ENCODE measurements at places on chromosomes 4 and X.
A peak's percentile ranks its signal among the peaks of the same experiment; 100 is the strongest.

- peak; percentile 23 for DNase-seq
These were observed 1.7 kb upstream of the GPR50 start for GRCh38 chrX:151174581-151175282.

DNA sequence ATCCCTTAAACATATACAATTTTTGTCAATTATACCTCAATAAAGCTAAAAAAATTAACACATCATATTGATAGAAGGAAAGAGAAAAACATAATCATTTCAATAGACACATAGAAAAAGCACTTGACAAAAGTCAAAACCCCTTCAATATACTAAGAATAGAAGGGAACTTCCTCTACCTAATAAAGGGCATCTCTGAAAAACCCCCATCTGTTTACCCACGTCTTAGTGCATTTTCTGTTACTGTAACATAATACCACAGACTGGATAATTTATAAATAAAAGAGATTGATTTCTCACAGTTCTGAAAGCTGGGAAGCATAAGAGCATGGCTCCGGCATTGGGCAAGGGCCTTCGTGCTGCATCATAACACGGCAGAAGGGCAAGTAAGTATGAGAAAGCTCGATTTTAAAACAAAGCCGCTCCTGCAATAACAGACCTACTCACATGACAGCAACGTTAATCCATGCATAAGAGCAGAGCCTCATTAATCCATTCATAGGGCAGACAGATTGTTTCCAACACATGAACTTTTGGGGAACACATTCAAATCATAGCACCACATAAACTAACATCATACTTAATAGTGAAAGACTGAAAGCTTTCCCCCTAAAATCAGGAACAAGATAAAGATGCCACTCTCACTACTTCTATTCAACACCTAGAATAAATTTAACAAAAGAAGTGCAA lies 15.7 kb downstream of the STEEP1 start:
- no peak for DNase-seq

- DNase-seq, result no peak
These were observed 18.8 kb upstream of the NWD2 start for GRCh38 chr4:37225778-37226177.

GRCh38 chr4:80062527-80062926 lies 10.5 kb downstream of the ANTXR2 start:
- DNase-seq, result no peak

- no peak for DNase-seq
These were observed 23.2 kb upstream of the AASDH start for GRCh38 chr4:56410247-56411062.

DNA sequence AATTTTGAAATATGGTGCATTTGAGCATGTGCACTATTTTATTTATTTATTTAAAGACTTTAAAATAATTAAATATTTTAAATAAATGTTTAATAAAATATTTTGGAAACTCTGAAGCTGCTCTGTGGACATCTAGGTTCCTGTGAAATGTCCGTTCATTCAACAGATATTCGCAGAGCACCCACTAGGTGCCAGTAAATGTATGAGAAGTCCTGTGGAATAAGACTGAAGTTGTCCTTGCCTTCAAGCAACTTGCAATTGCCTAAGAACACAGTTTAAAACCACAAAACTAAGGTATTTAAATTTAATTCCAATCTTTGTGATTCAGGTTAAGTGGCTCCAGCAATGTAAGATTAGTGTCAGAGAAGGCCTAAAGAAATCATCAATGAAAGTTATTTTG lies 306.7 kb downstream of the GBA3 start:
- DNase-seq, result no peak

GRCh38 chr4:85955620-85956292 lies 404.1 kb downstream of the MAPK10 start:
- no peak for DNase-seq
